ENCODE measurements at places on chromosomes 12 and 14. TPM values are rescaled to one million over a fixed set of nuclear protein-coding genes. Genes with fewer than 3 reads are reported as not detected.

Gene NEDD8
- 300 TPM for total RNA-seq

Gene ETFBKMT
- 2.6 TPM for total RNA-seq

Gene RAP1B
- 295 TPM for total RNA-seq

Gene GPR65
- 0.12 TPM for total RNA-seq

Gene TXNRD1
- total RNA-seq = 454 TPM

Gene TPH2
- total RNA-seq = not detected

Measured in aortic smooth muscle cell (primary cell).